ENCODE measurements at places on chromosomes 5 and 9.

GRCh38 chr5:10705747-10706146 lies 55.3 kb downstream of the DAP start:
- no peak for DNase-seq

DNA sequence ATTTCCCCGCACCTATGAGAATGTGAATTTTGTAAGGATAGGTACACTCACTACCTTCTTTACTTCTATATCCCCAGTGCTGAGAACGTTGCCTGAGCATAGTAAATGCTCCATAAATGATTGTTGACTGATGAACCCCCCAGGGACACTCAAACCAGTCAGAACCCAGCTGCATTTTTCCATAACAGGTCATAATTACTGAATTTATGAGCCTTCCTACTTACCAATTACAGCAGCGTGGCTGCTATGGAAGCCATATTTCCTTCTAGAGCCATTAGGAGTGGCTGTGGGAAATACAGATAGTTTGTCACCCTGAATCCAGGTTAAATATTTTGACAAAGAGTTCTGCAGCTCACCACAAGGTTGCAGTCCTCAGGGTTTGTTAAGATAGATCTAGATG lies 135.0 kb downstream of the TAF11L14 start:
- no peak for DNase-seq

DNA sequence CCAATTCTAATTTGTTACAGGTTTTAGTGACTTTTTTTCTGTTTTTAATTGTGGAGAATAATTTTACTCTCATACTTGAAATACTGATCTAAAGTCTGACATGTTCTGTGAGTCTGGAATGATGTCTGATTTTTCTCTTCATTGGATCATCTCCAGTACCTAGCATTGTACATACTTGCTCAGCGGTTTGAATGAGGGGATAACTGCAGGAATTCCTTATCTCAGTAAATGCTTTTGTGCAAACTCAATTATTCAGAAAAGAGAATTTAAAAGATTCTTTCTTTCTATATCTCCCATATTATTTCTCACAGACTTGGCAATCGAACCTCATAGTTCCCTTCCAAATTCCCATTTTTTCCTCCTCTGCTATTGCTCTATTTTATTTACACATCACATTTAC lies 397.9 kb upstream of the SGCD start:
- DNase-seq = no peak

DNA sequence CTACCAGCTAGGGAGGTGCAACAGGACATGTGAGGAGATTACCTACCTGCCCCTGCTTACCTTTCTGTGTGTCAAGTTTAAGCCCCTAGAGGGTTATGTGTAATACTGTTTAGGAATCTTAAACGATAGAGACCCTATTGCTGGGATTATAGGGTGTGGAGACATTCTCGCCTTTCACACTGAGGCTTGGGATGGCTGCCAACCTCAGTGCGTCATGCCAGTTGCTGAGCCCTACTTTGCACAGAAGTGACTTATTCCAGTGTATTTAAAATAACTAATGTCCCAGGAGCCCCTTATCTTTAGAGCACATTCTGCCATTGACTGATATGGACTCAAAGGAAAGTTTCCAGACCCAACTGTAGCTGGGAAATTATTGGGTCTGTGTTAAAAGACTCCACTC lies 76.6 kb upstream of the XPA start:
- no peak for DNase-seq

DNA sequence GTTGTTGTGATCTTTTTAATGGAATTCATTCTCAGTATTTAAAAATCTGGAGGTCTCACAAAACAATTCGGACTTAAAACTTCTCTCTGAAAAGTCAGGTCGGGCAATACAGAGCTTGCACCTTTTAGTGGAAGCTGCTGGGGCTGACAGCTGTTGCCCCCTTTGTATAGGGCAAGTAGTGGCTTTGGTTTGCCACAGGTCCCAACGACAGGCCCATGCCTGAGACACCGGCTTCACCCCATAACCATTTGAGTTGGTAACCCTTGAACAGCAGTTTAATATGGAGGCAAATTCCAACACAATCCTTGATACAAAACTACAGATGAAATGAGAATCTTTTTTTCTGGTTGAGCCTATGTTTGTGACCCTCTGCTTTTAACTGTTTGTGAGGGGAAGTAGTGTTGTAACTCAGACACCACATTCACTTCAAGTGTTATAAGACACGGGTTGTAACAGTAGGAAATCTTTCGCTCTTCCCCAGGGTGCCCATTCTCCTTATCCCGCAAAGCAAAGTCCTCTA lies 752 bp upstream of the GLRX start:
- DNase-seq = no peak

DNA sequence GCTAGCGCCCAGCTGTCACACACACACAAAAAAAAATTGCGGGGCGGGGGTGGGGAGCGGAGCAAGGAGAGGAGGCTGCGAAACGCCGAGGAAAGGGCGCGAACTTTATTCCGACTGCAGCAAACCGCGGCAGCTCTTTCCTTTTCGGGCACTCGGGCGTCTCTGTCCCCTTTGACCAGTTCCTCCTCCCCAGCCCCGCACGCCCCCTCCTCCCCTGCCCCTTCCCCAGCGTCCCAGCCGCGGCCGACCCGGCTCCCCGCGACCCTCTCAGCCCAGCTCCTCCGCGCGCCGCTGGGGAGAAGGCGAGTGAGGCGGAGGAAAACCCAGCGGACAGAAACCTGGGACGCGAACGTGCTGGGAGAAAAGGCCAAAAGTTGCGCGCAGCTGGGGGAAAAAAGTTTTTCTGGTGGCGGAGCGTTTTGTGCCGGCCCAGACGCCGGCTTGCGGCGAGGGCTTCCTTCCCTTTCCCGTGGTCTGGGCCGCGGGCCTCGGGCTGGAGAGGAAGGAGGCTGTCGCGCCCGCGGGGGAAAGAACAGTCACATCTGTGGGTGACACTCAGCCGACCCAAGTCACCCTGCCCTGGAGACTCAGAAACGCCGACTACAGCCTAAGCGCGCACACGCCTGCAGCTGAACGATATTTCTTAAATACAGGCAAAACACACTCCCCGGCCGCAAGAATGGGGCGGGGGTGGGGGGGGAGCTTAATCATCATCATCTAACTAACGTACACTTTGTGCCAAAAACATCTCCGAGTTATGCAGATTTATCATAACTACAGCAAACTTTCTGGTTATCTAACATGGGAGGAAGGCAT lies 1.1 kb upstream of the BNC2 start:
- DNase-seq = no peak

DNA sequence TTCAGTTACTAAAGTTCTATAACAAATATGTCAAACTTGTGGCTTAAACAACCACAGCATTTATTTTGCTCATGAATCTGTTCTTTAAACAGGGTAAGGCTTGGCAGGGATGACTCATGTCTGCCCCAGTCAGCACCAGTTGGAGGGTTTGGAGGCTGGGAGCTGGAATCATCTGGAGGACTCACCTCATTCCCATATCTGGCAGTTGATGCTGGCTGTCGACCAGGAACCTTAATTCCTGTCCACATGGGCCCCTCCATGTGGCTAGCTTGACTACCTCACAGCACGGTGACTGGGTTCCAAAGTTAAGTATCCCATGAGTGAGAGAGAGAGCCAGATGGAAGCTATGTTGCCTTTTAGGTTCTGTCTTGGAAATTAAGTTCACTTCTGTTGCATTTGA lies 13.8 kb upstream of the CCL28 start:
- no peak for DNase-seq

- DNase-seq = no peak
Measured at GRCh38 chr5:56168066-56168478, 65.1 kb downstream of the ANKRD55 start.

DNA sequence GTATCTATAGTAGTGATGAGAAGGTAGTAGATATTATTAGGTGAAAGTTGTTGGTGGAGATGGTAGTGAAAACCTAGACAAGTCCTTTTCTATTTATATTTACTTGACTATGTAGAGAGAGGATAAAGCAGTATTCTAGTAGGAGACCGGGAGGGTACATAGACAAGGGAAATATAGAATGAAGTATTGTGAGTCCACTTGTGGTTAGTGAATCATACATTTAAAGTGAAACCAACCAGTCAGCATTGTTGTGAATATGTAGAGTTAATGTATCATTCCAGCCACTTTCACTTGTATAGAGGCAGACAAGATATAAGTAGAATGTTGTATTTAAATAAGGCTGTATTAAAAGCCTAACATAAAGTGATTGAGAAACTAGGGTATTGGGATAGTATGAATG lies 1711.3 kb upstream of the ACO1 start:
- DNase-seq = no peak

DNA sequence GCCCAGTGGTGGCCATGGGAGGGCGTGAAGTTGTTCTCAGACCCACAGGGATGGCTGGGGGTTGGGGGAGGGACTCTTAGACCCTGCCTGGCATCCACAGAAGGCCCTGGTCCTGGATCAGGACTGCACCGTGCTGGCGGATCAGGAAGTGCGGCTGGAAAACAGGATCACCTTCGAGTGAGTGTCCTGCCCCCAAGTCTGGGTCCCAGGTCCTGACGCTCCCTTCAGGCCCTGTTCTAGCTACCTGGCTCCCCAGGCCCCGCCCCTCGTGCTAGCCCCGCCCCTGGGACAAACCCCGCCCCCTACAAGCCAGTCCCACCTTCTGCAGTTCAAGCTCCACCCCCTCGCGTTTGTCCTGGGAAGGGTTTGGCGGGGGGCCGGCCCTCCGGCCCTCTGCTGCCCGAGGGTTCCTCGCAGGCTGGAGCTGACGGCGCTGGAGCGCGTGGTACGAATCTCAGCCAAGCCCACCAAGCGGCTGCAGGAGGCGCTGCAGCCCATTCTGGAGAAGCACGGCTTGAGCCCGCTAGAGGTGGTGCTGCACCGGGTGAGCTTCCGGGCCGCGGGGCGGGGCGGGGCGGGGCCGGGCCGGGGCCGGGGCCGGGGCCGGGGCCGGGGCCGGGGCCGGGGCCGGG lies 12.9 kb downstream of the RGS14 start:
- peak; percentile 69 for DNase-seq

- DNase-seq = no peak
Measured at GRCh38 chr5:132669455-132669820, 4.4 kb upstream of the IL4 start.

DNA sequence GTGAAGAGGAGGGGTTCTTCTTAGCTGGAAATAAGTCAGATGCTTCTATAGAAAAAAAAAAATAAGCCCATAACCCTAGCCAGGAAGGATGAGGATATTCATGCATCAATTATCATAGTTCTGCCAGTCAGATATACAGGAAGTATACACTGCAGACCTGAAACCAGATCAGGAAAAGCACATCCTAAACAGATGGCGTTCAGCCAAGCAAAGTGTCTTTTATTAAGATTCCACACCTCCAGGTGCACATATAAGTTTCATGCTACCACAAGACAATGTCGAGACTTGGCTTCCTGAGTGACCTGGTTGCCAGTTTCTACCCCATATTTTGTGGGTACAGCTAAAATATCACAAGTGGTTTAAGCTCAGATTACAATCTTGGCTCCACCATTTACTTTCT lies 108.3 kb downstream of the CETN3 start:
- no peak for DNase-seq
